ENCODE measurements at places on chromosomes 5 and 9. TPM values are rescaled to one million over a fixed set of nuclear protein-coding genes. Genes with fewer than 3 reads are reported as not detected.

Gene SYK
- 13.9 TPM for total RNA-seq

Gene ZNF454
- total RNA-seq = 2.0 TPM

Gene LEAP2
- total RNA-seq = 0.99 TPM

Gene MZB1
- total RNA-seq = not detected

Gene PDGFRB
- 104 TPM for total RNA-seq

Gene HTR4
- total RNA-seq = 16.1 TPM

Gene ZNF366
- 1.8 TPM for total RNA-seq

Gene STK32A
- total RNA-seq = 4.7 TPM

Gene PCDHB13
- 5.7 TPM for total RNA-seq

Gene QRFP
- not detected for total RNA-seq

Gene INSL6
- not detected for total RNA-seq

Gene ZNF483
- total RNA-seq = 20.3 TPM

Gene CBY3
- total RNA-seq = not detected

GRCh38 chr9:19998153-19998552 lies 209.3 kb upstream of the SLC24A2 start:
- DNase-seq = no peak

DNA sequence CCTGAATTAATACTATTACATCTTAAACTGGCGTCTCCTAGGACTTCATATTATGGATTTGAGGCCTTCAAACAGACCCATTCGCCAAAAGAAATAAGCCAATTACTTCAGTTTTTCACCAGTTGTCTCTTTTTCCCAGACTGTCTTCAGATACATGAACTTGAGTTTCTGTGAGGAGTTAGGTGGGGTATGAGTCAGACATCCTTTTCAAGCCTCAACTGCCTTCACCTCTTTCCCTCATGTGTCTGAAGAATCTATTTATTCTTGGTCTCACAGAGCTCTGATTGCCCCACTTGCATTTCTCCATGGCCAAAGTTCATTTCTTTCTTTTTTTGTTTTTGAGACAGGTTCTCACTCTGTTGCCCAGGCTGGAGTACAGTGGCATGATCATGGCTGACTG lies 12.5 kb downstream of the WNT8A start:
- DNase-seq = no peak

GRCh38 chr5:72478276-72478675 lies 28.9 kb downstream of the ZNF366 start:
- no peak for DNase-seq

- DNase-seq = peak; percentile 89
Measured at GRCh38 chr5:134524826-134525682, at the start of gene JADE2. Gene JADE2, plus strand, starts transcription at chr5:134525670. Its CDS starts 10,188 bp downstream, at chr5:134535858.

DNA sequence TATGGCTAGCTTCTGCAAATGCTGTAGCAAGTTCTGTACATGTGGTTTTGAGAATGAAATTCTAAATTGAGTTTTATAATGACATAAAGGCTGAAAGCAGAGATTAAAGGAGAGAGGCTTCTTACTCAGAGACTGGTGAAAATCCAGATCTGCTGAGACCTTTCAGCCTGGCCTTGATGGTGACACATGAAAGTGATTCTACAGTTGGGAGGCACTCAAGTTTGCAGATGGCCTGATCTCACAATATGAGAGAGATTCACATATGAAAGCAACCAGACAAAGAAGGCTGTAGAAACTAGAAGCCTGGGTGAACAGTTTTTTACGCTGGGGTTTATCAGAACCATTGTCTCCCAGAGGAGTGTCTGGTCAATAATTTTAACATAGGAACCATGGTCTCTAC lies 49.0 kb downstream of the RAB3C start:
- DNase-seq = no peak

DNA sequence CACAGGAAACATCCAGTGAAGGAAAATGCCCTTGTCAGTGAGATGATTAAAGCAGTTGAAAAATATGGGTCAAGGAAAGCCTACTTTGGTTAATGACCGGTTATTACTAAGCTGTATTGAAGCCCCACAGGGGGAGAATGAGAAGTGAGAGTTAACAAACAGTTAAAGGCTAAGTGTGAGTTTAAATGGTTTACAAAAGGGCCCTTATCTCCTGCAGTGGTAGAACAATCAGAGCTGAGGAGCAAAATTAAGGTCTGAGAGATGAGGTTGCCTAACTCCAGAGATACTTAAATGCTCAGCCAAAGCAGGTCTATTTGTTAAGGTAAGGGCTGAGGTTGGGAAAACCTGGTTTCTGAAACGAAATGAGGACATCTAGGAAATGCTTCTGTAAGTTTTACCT lies 75.1 kb upstream of the FER start:
- DNase-seq = no peak

DNA sequence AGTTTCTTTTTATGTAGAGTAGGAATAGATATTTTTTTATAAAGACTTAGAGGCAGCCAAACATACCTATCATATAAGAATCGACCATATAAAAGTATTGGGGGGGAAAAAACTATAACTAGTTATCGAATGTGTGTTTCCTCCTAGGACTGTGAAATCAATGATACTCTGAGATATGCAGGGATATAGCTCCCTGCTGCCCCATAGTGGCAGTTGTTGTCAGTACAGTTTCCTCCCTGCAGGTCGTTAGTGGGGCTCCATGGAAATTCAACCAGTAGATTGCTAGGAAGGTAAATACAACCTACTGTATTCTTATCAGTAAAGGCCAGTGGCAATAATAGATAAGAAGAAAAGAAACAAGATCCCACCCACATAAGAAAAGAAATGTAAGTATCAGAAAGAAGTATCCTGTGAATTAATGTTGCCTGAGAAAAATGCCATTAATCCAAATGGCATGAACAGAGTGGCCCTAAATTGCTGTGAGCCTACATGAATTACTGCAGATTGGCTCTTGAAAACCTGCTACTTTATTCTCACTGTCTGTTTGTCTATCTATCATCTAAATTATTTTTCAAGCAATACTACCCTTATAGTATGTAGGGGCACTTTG lies 136.9 kb upstream of the FBN2 start:
- DNase-seq = no peak

DNA sequence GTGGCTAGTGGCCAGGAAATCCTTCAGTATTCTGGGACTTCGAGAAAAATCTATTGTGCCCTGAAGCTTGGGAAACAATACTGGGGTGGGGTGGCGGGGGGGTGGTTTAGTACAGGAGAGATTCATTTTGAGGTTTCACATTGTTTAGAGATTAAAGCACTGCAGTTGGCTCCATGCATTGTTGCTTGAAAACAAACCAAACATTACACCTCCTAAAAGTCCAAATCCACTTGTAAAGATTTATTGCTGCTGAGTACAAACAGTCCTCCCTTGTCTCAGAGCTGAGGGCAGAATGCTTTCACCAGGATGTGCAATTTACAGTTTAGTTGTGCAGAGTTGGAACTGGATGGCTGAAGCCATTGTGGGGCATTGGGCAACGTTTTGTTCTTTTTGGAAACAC lies 49.4 kb downstream of the GGTA1 start:
- DNase-seq = no peak

GRCh38 chr5:79464695-79465332 lies 49.1 kb downstream of the HOMER1 start:
- no peak for DNase-seq

DNA sequence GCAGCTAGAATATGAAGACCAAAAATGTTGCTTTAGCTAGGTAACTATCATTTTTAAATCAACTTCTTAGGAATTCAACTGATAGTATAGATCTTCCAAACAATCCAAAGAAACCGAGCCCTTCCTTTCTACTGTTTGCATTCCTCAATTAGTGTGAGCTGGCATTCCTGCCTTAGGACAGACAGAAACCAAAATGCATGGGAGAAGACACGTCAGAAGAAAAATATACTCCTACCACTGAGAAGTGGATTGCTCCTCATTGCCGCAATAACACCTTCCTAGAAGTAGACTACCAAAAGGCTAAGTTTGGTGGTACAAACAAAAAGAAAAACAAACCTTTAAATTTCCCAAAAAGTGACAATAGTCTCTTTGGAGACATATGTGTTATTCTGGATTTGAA lies 440.0 kb downstream of the SEMA5A start:
- no peak for DNase-seq

DNA sequence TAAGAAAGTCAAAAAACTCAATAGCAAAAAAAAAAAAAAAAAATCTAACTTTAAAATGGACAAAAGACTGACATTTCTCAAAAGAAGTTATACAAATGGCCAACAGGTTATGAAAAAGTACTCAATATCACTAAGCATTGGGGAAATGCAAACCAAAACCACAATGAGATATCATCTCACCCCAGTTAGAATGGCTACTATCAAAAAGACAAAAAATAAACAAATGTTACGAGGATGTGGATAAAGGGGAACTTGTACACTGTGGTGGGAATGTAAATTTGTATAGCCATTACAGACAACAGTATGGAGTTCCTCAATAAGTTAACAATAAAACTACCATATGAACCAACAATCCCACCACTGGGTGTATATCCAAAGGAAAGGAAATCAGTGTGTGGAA lies 37.2 kb downstream of the ENC1 start:
- DNase-seq = no peak

DNA sequence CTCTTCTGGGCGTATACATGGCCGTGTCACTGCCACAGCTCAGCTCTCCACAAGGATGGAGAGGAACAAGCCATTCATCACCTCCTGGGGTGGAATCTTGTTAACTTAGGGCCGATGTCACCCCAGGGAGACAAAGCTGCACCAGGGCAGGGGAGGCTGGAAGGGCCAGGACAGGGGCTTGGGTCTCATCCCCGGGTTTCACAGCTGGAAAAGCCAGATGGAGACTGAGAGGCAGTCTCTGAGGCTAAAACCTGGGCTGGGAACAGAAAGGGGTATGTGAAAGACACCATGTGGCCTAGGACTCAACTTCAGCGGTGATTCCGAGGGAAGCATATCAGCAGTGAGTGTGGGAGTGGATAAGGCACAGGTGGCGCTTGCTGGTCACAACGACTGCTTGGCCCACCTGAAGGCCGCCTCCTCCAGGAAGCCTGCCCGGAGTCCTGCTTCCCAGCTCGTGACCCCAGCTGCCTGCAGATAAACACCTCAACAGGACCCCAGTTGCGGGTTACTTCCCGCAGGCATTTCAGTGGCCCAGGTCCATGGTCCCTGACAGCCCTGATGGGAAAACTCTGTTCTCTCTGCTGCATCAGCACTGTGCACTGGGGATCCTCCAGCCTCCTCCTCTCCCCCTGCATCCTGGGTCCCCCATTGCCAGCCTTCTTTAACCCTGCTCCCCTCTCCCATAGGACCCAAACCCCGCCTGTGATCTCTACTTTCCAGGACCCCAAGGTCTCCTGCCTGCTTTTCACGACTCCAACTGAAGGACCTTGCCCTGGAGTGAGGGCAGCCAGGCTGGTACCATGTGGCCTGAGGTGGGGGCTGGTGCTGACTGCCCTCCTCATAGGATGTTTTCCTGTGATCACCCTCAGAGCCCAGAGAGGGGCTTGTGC lies 51.7 kb upstream of the FCN1 start:
- peak; percentile 50 for DNase-seq

- no peak for DNase-seq
Measured at GRCh38 chr9:133812077-133812868, 74.1 kb upstream of the SARDH start.

DNA sequence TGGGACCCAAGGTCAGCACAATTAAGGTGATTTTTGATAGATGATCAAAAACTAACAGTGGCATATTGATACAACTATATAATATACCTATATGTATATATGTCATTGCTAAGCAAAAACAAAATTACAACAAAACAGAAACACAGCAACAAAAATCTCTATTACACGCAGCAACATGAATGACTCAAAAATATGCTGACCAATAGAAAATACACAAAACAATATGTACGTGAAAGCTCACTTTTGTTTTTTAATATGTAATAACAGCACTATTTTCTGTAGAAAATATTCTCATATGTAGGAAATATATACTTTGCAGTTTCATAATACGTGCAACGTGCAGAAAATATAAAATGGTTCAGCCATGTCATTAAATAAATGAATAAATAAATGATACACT lies 1985.7 kb upstream of the CDH9 start:
- DNase-seq = no peak

DNA sequence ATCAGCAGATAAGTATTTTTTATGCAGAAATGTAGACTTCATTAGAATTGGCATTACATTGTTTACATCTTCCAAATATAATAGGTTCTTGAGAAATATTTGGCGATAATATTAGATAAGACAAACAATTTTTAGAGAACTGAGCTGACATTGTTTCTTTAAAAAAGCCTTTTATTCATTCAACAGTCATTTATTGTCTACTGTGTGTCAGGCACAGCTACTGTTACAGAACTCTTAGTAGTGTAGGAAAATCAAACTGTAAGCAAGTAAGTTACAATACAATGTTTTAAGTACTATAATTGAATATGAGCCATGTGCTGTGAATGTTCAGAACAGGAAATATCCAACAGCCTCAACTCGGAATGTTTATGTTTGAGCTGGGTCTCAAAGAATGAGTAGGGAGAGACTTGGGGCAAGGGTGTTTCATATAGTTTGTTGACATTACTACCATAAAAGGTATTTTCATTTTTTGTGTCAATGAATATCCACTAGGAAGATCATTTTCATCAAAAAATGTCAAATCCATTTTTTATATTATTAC lies 114.0 kb downstream of the CDC42SE2 start:
- no peak for DNase-seq

DNA sequence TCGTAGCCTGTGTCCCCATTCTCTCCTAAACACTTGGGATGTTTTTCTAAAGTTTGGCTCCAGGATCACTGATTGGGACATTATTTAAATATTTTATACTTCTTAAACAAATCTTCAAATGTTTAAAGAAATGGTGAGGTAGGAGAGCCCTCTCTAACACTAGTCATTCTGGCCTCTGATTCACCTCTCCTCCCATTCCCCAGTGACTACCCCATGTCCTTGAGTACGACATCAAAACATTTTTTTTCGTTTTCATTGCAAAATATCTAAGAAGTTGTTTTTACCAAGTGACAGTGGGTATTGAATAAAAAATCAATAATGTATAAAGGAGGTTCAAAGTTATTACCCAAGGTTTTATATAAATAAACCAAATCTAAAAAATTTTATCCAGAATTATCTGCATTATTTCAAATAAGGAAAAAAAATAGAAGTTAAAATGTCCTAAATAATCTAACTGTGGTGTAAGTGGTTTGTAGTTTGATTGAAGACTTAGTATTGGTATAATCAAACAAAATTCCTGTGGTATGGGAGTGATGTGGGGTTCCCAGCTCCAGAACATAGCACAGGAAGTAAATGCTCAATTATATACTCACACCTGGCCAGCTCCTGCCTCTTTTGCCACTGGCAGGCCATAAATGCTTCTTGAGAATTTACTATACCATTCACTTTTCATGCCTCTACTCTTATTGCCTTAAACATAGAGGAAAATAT lies 51.1 kb downstream of the MAST4 start:
- no peak for DNase-seq

DNA sequence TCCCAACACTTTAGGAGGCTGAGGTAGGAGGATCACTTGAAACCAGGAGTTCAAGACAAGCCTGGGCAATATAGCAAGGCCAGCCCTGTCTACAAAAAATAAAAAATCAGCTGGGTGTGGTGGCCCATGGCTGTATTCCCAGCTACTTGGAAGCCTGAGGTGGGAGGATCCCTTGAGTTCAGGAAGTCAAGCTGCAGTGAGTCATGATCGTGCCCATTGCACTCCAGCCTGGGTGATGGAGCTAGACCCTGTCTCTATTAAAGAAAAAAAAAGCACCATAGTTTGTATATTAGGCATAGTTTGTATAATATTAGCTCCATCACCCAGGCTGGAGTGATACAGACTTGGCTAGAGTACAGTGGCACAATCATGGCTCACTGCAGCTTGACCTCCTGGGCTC lies 9.6 kb upstream of the NME5 start:
- DNase-seq = no peak

GRCh38 chr9:132169672-132170392 lies 8.0 kb downstream of the NTNG2 start:
- peak; percentile 71 for DNase-seq

GRCh38 chr9:92716557-92716956 lies 46.6 kb upstream of the IPPK start:
- DNase-seq = no peak

- no peak for DNase-seq
Measured at GRCh38 chr9:36031774-36032555, 4.7 kb upstream of the RECK start.
